ENCODE measurements at places on chromosomes 4 and X.

DNA sequence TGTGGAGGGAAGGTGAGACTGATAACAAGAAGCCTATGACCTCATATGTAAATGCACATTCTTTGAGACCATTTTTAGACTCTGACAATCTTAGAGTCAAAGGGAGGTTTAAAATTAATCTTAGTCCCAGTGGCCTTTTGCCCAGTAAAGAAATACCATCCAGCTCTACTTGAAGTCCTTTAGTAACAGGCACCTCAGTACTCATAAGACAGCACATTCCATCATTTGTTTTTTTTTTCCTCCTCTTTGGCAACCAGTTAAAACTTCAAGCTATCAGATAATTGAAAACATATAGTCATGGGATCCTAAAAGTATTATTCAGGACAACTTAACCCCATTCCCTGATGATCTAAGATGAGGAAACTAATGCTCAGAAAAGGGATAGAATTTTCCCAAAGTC lies 4.6 kb downstream of the EDA2R start:
- no peak for DNase-seq

DNA sequence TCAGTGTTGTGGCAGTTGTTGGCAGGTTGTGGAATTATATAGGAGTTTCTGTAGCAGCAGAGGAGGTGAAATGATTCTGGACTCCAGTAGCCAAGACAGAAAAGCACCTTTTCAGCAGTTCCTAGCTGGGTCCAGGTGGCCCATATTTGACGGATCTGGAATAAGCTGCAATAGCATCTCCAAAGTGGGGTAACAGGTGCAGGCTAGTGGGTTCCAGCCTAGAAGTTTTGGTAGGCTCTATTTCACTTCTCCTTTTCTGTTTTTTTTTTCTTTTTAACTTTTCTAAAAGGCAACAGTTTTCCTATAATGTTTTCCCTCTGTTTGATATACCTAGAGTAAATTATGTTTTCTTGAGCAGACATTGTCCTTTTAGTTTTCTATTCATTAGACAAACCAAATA lies 392.5 kb downstream of the C4orf33 start:
- no peak for DNase-seq

DNA sequence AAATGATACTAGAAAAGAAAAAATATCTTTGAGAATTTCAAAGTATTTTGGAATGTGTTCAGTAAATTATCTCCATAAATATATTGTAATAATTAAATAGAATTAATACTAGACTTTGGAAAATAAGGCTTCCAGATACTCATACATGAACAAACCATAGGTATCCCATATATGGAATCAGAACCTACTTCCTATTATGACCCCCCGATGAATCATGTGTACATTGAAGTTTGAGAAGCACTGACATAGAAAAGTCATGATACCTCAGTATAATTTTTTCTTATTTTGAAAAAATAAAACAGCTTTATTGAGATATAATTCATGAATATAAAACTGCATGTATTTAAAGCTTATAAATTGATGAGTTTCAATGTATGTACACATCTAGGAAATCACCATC lies 27.2 kb upstream of the SMARCA5 start:
- no peak for DNase-seq

DNA sequence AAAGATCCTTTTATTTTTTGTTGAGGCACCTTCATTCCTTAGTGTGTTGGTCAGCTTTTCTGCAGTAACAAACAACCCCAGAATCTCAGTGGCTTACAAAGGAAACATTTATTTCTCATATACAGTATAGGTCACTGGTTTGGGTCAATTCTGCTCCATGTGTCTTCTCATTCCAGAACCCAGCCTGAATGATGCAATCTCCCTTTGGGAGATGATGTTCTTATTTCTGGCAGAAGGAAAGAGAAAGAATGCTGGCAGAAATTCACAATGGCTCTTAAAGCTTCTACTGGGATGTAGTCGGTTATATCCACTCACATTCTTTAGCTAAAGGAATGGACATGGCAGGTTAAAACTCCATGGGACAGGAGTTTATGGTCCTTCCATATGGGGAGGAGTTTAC lies 42.3 kb downstream of the IDS start:
- no peak for DNase-seq

- DNase-seq: no peak
Observed at GRCh38 chr4:109821185-109821584, 5.6 kb downstream of the GAR1 start.

DNA sequence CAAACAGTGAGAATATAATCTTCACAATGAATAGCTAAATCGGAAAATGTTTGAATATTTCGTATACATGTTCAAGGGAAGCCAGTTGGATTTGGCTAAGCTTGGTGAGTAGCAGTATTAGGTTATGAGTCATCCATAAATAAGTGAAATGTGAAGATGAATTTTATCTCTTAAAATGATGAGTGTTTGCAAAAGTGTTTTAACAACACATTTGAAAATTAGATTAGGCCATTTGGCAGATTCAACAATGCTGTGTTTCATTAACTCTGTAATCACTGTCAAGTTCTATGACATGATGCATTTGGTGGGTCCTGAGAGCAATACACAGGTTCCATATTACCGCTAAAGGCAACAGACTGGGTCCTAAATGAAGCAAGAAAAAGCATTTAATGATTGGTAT lies 301.9 kb upstream of the PRPS2 start:
- DNase-seq: no peak

GRCh38 chr4:54784161-54784671 lies 126.5 kb downstream of the KIT start:
- DNase-seq: no peak

- DNase-seq: no peak
Observed at GRCh38 chr4:41683326-41683725, 65.2 kb downstream of the PHOX2B start.

DNA sequence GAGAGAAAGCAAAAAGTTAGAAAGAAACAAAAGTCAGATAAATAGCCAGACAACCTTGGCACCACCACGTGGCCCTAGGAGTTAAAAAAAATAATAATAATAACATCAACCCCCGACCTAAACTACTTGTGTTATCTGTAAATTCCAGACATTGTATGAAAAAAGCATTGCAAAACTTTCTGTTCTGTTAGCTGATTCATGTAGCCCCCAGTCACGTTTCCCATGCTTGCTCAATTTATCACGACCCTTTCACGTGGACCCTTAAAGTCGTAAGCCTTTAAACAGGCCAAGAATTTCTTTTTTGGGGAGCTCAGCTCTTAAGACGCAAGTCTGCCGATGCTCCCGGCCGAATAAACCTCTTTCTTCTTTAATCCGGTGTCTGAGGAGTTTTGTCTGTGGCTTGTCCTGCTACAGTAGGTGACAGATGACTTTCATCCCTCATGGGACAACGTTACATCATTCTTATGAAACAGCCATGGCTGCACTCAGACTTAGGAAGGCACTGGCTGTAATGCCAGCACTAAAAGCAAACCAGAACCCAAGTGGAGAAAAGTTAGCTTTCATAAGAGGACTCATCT lies 520 bp downstream of the ACOX3 start:
- no peak for DNase-seq

GRCh38 chr4:76116821-76117220 lies 31.4 kb downstream of the NUP54 start:
- no peak for DNase-seq

DNA sequence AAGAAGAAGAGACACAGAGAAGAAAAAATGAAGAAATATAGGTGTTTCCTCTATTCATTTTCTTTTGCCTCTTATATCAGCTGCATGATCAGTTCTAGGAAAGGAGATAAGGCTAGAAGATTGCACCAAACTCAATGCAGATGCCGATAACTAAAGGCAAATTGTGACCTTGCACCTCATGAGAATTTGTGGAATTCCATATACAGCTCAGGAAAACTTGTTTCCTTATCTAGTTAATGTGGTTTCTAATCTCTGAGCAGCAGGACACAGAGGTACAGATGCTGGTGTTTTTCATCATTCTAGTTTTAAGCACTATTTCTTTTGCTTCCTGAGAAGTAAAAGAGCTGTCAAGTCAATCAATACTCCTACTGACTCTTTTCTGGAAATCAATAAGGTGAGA lies 104.6 kb upstream of the NWD2 start:
- no peak for DNase-seq

DNA sequence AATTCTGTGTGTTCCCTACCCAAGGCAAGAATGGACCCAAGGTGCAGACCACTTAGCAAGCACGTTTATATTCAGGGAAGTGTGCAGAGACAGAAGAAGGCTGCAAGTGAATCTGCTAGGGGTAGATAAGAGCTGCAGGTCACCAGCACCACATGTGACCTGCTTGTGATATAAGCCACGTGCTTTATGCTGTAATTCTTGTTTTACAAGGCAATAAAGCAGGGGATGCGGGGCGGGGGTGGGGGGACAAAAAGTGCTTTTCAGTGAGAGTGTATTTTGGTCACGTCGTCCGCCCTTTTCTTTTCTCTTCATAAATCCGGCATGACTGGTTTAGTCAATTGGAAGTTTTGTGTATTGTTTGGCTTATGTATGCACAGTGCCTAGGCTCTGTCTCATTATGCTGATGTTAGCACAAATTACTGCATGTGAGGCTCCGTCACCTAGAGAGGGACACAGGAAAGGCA lies 192.7 kb downstream of the RBMX2 start:
- no peak for DNase-seq

DNA sequence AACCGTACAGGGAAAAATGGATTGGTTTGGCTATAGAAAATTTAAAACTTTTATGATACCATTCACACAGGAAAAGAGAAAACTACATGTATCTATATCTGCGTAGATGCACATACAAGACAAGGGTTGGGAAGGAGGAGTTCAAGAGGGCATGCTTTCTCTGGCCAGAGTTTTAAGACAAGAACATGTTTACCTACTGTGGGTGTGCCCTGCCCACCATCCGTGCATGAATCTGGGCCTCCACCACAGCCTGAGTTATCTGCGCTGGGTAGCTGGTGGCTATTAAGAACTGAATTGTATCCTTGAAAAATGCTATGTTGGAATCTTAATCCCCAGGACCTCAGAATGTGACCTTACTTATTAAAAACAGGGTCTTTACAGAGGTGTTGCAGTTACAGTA lies 151.6 kb downstream of the AASDH start:
- DNase-seq: no peak

DNA sequence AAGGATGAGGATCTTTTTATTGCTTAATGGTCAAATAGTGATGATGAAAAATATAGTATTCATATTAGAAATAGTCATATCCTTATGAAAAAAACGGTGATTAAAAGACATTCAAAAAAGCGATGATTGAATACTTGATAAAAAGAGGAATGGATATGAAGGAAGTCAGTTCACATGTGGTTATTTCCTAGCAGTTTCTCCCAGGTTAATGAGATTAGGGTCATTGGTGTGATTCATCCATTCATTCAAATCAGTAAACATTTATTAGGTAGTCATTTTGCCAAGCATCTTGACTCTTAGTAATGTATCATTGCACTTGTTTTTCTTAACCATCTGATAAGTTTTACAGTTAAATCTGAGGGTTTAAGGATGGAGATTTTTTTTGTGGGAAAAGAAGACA lies 294.1 kb downstream of the ARHGAP24 start:
- DNase-seq: no peak

- no peak for DNase-seq
Observed at GRCh38 chrX:79153348-79153747, 8.9 kb downstream of the GPR174 start.

DNA sequence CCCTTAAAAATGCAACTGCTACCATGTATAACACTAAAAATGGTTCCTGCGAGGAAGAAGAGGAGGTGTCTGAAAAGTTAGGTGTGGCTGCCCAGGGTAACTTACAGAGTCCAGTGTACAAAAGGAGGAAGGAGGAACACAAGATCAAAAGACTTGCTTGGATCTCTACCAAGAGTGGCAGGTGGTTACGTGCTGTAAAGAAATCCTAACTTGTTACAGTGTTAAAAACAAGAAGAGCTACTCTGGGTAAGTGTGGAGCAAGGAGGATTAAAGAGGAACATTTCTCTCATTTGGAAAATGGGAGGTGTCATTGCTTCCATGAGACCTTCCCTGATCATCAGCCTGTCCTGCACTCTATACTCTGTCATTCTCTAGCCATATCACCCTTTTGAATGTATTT lies 242.0 kb downstream of the PTTG2 start:
- DNase-seq: no peak

DNA sequence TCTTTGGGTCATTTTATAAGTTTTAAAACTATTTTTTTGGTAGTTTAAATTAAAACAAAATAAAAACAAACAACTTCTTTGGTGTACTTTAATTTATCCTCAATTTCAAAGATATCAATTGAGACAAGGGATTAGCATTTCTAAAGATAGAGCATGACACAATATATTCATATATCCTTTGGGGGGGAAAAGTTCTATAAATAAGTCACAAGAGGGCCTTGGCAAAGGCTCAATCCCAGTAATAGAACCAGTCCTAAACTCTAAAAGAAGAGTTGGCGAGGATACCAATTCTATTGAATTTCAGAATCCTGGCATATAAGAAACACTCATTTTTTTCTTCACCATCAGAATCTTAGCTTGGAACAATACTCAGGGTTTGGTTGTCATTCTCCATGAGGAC lies 89.7 kb downstream of the COL4A6 start:
- no peak for DNase-seq

DNA sequence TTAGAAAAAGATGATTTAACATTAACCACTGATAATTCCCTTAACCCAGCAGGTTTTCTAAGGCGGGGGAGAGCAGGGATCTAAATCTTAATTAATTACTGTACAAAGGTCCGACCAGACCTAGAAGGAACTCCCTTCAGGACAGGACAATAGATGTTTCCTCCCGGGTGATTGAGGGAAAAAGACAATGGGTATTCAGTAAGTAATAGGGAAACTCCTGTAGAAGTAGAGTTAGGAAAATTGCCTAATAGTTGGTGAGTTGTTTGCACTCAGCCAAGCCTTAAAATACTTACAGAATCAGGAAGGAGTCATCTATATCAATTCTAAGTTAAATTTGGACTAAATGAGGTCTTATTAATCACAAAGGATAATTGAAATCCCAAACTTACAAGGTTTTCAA lies 5.8 kb upstream of the SRD5A3 start:
- DNase-seq: no peak

- no peak for DNase-seq
Observed at GRCh38 chr4:185738820-185739219, 73.2 kb downstream of the SORBS2 start.

DNA sequence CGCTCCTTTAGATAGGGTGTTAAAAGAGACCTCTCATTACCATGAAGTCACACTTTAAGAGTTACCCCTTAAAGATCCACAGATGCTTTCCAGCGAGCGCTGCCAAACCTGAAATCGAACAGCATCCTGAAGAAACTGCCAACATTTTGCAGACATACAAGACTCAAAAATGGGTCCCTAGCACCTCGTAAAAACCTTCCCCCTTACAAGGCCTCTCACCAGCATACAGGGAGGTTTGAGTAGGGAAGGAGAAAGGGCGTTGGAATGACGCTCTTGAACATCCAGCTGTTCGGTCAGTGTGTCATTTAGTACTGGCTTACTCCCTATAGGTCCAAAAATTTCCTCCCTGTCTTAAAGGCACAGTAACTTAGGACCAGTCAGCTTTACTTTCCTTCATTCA lies 45.3 kb upstream of the PGRMC1 start:
- no peak for DNase-seq

- no peak for DNase-seq
Observed at GRCh38 chr4:8350841-8351461, 81.4 kb downstream of the HTRA3 start.

GRCh38 chrX:43688586-43688985 lies 32.5 kb downstream of the MAOA start:
- no peak for DNase-seq
